ENCODE measurements at places on chromosomes 5 and 9. TPM values are rescaled to one million over a fixed set of nuclear protein-coding genes. Genes with fewer than 3 reads are reported as not detected.

DNA sequence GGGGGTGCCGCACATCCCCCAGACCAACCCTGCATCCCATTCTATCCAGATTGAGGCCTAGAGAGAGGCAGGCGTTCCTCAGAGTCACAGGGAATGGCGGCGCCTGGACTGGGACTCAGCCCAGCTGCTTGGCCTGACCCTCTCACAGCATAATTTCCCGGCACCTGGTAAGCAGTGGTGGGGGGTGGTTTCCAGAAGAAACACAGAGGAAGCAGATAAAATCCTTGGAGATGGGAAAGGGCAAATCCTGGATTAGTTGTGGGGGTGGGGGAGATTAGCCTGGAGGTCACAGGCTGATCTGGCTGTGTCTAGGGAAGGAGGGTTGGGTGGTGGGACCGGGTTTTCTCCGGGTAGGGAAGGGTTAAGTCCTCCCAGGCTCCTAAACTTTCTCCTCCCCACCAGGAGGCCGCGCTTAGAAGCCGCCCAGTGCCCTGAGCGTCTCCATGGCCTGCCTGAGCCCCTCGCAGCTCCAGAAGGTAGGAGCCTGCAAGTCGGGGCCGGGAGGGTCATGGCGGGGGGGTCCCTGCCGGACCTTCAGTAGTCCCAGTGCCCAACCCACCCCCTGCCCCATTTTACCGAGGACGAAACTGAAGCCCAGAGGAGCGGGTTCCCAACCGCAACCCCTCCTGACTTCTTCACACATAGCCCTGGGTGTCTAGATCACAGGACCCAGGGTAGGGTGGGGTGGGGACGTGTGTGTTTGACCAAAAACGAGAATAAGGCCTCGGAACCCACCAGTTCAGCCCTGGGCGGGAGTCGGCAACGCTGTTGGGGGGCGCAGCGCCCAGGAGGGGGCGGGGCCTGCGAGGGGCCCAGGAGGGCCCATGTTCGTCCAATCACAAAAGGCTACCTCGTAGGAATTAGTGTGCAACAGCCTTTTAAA lies 1.3 kb downstream of the PHYHD1 start:
- DNase-seq, result no peak

GNA14 gene
- not detected for total RNA-seq

DNA sequence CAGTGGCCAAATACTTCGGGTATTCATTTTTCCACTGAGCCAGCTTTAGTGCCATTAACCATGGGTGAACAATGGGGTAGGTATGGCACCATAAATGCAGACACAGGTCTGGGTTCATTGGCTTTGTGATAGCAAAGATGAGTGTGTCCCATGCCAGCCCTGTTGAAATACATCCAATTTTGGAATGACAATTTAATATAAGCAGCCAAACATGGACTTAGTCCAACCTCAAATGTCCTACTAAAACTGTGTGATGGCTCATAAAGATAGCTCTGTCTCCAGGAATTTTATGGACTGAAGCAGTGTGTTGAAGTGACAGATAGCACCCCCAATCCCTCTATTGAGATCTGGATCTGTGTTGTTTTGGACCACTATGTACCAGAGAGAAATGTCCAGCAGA lies 514.9 kb downstream of the RASEF start:
- no peak for DNase-seq

- no peak for DNase-seq
Observed at GRCh38 chr5:14721990-14722656, 57.6 kb downstream of the OTULIN start.

GRCh38 chr9:20028849-20029231 lies 240.0 kb upstream of the SLC24A2 start:
- no peak for DNase-seq

DNA sequence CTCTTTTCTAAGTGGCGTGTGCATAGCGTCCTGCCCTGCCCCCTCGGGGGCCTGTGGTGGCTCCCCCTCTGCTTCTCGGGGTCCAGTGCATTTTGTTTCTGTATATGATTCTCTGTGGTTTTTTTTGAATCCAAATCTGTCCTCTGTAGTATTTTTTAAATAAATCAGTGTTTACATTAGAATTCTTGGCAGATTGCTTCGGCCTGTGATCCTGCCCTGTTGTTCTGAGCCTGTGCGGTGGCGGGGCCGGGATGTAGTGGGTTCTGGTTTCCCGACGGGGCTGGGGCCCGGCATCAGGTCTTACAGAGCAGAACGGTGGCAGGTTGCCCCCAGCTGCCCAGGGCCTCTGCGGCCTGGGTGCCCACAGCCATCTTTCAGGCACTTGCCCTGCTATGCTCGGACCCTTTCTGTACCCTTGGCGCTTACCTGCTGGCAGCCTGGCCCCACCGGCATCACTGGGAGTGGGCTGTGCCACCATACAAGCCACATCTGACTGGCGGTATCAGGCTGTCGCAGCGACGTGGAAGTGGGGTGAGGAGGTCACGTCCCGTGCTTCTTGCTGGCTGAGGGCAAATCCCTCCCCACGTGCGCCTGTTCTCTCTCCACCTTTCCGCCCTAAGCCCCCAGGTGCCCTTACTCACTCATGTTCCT lies 9.0 kb downstream of the QRFP start:
- DNase-seq, result no peak

Data from activated CD8-positive, alpha-beta T cell treated with anti-CD3 and anti-CD28 coated beads, Interleukin-2, amount 10 ng/mL, durations not matched to agents 7 days and 5 days (primary cell).